ENCODE measurements at places on chromosomes 5 and 9.

- DNase-seq: no peak
Observed at GRCh38 chr9:68418259-68418845, 61.9 kb downstream of the PGM5 start.

DNA sequence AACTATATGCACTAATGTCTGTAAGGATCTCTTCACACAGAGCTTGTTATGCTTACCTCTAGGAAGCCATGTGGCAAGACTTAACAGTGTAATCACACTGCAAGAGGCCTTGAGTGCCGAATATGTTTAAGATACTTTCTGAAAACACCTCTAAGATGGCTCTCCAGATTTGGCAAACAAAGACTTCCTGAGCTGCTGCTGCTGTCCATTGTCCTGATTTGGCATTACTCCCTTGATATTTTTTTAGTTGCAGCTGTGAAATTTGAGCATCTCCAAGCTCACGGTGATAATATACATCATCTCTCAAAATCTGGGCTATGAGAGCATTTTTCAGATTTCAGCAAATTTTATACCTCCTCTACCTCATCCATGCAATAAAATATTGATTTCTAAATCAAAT, 384.5 kb upstream of the CDH6 start:
- no peak for DNase-seq

DNA sequence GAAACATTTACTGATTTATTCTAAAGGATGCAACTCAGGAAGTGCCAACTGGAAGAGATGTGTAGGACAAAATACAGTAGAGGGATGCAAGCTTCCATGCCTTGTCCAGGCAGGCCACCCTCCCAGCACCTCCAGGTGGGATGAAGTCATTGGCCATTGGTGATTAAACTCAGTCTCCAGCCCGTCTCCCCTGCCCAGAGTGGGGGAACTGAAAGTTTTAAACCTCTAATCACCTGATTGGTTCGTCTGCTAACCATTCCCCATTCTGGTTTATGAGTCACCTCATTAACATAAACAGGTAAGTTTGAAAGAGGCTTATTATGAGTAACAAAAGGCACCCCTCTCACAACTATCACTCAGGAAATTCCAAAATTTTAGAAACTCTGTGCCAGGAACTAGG, 8.1 kb downstream of the TNFAIP8 start:
- no peak for DNase-seq

DNA sequence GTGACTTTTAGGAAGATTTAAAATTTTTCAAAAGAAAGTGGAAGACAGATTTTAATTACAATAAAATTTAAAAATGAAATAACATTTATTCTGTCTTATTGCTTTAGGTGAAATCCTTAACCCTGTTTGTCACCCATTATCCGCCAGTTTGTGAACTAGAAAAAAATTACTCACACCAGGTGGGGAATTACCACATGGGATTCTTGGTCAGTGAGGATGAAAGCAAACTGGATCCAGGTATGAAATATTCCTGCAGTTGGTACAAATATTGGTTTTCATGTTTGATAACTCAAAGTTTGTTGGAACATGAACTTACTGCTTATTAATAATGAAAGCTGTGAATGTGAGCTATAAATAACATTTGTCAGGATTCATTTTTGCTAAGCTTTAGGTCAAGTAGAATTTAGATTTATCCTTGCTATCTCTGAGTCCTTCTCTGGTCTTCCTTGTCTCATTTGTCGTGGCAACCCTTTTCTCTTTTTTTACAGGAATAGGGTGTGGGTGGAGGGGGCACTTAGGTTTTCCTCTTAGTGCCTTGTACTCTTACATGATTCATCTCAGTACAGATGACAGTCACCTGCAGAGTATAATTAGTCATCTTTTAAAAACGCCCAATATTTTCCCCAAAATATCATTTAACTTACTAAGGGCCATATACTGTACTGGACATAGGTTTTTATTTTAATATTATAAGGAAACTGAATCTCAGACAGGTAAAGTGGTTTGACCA, 95.3 kb upstream of the RASGRF2 start:
- no peak for DNase-seq

DNA sequence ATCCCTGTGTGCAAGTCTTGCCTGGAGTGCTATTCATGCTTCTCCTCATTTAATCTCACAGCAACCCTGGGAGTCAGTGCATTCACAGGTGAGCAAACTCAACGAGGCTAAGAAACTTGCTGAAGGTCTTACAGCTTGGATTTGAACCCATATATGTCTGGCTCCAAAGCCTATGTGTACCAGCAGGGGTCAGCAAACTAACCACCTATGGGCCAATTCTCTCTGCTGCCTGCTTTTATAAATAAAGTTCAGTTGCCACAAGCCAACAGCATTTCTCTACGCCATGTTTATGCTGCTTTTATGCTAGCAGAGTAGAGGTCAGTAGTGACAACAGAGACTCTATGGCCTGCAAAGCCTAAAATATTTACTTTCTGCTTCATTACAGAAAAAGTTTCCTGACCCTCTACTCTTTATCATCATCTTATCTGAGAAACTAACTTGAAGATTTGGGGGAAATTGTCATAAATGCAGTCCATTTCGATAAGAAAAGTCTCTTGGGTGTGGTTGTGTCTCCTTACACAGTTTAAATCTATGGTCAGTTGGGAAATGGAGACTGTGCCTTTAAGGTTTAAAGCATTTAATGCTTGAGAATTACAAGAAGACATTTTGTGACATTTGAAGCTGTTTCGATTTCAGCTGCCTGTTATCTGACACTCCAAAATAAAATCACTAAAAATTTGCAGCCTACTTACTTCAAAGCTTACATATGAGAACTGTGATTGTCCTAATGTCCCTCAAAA, 137.7 kb downstream of the PRELID2 start:
- peak; percentile 11 for DNase-seq

GRCh38 chr9:126462617-126463016, 136.0 kb downstream of the MVB12B start:
- no peak for DNase-seq

DNA sequence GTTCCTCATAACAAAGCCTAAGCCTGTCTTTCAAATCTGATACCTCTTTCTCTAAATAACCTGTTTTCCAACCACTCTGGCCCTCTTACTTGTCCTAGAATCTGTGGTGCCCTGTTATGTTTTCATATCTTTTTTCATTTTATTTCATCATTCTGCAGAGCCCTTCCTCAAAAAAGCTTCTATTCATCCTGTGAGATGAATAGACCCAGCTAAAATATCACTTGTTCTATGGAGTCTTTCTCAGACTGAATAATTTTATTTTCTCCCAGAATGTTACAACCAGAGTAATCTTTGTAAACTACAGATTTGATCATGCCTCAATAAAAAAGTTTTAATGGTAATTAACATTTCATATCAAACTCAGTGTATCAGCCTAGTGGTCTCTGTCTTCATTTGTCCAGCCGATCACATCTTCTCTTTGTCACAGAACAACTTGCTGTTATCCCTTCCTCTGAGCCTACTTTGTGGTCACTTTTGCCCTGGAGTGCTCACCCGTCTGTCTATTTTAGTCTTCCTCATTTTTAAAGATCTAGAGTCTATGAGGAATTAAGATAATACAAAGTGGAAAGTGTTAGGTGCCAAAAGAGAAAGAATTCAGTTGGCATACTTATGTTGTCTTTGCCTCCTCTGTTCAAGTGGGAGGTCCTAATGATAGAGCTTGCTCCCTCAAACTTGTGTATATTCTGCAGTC, 77.8 kb downstream of the ZCCHC7 start:
- DNase-seq: no peak

DNA sequence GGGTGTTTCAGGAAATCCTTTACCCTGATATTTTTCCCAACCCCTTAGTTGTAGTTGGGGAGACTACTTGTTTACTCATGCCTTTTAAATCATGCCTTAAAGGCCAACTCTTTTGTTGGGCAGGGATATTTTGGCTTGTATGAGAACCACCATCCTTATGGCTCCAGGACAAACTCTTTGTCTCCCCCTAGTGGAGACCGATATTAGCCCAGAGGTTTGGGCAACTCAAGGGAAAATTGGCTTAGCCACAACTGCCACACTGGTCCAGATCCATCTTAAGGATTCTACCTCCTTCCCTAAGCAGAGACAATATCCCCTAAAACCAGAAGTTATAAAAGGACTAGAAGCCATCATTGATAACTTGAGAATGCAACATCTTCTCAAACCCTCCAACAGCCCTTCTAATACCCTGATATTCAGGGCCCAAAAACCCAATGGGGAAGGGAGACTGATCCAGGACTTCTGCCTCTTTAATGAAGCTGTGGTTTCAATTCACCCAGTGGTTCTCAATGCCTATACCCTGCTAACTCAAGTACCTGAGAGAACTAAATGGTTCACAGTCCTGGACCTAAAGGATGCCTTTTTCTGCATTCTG, 100.9 kb upstream of the HCN1 start:
- no peak for DNase-seq

GRCh38 chr9:134231330-134231745, 67.0 kb upstream of the RNU6ATAC start:
- DNase-seq: no peak

DNA sequence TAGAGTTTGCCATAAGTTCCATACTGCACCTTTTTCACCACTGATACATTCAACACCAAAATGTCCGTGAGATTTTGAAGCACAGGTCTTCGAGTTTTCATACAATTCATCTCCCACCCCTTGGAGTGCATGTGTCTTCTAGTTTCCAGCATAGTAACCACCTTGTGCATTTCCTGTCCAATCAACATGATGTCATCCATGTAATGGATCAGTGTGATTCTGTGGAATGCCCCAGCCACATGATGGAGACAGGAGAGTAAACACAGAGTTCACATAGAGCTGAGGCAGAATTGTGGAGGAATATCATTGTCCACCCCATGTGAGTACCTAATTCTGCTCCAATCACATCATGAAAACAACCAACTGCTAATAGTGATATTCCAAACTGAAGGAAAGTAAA, 441.5 kb upstream of the CDH6 start:
- no peak for DNase-seq

DNA sequence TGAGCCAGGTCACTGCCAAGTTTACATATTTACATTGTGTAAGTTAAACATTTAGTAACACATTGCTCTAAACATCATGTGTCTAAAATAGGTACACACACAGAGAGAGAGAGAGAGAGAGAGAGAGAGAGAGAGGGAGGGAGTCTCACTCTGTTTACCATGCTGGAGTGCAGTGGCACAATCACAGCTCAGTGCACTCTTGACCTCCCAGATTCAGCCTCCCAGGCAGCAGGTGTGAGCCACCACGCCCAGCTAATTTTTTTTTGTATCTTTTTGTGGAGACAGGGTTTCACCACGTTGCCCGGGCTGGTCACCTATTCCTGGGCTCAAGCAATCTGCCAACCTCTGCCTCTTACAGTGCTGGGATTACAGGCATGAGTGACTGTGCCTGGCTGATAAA, 1045.3 kb downstream of the TLE1 start:
- no peak for DNase-seq

DNA sequence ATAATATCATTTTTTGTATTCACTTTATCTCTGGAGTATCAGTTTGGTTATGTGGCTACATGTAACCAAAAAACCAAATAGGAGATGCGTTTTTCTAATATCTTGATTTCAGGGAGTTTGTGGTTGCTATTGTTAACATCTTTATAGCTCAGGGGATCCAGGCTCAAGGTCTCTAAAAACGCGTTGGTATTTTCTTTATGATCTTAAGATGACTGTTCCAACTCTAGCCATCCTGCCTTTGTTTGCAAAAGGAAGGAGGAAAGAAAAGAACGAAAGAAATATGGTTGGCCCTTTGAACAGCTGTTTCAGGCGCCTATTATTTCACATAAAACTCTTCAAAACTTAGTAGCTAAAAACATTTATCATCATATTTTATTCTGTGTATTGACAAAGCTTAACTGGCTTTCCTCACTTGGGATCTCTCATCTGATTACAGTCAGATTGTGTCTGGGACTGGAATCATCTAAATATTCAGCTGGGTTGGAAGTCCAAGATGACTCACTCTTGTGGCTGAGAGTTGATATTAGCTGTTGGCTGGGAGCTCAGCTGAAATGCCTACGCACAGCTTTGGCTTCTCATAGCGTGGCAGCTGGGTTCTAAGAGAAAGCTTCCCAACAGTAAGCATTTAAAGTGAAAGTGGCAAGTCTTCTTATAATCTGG, 60.1 kb downstream of the FAM174A start:
- no peak for DNase-seq

- DNase-seq: no peak
Observed at GRCh38 chr5:172849606-172850453, 15.8 kb downstream of the ERGIC1 start.

GRCh38 chr9:134618163-134618832, 23.3 kb upstream of the COL5A1 start:
- no peak for DNase-seq

DNA sequence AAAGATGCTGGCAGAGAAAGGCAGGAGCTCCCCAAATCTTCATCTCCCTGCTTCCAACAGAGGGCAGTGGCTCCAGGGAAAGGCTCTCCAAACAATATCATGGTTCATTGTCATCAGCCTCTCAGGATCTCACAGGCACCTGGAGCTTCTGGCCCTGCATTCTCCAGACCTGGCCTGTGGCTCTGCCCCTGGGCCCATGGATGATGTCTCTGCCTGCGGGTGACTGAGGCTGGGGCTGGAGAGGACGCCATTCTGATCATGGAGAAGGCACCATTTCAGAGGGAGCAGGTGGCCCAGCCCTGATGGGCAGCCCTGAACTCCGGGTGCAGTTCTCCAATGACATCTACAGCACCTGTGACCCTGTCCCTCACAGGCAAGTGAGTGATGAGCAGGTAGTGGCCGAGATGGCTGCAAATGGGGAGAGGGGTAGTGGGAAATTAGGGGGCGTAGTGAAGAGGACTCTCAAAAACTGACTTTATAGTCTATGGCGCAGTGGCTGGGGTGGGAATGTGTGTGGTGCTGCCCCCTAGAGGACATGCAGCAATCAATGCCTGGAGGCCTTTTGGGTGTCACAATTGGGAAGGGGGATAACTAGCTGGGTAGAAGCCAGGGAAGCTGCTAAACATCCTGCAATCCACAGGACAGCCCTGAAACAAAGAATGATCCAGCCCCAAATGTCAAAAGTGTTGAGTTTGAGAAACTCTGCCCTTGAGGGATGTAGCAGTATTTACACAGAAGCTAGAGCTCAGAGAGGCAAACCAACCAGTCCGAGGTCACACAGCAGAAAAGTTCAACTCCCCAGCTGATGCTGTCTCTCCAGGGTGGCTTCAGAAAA, 3.2 kb downstream of the SH3PXD2B start:
- DNase-seq: no peak

All from DMS 273 treated with DMSO at 0.1 percent for 48 hours (cell line).